Amniotic epithelial cell (primary cell): ENCODE measurements at places on chromosomes 6 and 20.
A peak's percentile ranks its signal among the peaks of the same experiment; 100 is the strongest.

GRCh38 chr6:5781966-5782556 lies 224.7 kb downstream of the NRN1 start:
- DNase-seq: no peak

- DNase-seq: peak; percentile 16
Observed at GRCh38 chr20:1935696-1936366, 40.6 kb downstream of the SIRPA start.

DNA sequence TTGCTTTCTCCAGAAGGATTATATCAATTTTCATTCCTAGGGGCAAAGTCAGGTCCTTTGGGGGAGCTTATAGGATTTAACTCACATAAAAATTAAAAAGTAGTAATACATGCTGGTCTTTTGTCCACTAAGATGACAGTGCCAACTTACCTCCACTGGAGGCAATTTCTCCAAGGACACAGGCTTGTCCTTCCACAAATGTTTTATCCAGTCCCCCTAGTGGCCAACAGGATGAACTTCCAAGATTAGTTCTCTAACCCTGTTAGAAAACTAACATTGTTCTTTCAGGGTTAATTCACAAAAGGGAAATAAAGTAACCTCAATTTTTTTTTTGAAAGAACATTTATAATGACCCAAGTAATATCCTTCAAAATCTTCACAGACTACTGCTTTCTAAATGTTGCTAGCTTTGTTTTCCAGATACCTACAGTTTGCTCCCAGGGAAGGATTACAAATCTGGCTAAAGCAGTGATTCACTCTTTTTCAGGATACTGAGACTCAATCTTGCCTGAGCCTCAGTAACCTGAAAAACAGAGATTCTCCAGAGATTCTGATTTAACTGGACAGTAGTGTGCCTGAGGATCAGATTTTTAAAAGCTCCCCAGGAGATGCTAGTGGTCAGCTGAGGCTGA lies 31.7 kb upstream of the UBR2 start:
- DNase-seq: peak; percentile 63

DNA sequence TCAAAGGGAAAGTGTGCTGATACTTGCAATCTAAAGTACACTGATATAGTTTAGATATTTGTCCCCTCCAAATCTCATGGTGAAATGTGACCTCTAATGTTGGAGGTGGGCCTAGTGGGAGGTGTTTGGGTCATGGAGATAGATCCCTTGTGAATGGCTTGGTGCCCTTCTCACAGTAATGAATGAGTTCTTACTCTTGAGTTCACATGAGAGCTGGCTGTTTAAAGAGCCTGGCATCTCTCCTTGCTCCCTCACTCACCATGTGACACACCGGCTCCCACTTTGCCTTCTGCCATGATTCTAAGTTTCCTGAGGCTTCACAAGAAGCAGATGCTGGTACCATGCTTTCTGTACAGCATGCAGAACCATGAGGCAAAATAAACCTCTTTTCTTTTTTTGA lies 78.1 kb downstream of the REPS1 start:
- DNase-seq: no peak

- DNase-seq: no peak
Observed at GRCh38 chr20:55057779-55058415, 582.5 kb downstream of the DOK5 start.
